ENCODE measurements at places on chromosomes 7 and 10.

DNA sequence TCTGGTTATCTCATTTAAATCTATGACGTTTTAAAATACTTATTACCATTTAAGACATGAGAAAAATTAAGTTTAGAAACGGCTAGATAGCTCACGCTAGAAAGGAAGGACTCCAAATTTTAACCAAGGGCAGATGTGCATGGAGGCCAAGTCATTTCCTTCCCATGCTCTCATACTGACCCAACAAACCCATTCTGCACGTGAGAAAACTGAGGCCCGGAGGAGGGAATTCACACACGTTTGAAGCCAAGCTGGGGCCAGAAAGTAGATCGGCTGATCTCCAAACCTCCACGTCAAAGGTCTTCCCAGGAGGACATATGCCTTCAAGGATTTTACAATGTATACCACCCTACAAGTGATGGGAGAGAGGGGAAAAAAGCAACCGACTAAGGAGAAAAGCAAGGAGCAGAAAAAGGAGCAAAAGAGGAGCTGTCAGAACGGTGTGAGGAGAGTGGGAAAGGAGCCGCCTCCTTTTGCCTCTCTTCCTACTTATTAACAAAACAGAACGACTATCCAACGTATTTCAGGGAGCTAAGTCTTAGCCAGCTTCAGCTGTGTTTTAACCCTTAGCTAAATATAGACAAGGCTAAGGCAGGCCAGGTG, 645 bp upstream of the SIRT1 start:
- DNase-seq, result no peak

GRCh38 chr7:17301471-17302456, 3.3 kb downstream of the AHR start:
- no peak for DNase-seq

DNA sequence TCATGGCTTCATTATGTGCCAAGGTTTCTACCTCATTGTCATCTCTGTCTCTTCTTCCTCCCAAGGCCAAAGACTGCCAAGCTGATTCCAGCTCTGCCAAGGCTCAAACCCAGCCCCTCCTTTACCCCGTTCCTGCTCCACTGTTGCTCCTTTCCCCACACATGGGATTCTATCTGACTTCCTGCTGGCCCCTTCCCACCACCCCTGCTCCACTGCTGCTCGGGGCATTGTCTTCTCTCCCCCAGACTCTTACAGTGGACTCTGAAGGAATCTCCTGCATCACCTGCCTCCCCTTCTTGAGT, 86.3 kb downstream of the COBL start:
- no peak for DNase-seq

GRCh38 chr7:108026116-108026515, 23.2 kb upstream of the LAMB1 start:
- no peak for DNase-seq

DNA sequence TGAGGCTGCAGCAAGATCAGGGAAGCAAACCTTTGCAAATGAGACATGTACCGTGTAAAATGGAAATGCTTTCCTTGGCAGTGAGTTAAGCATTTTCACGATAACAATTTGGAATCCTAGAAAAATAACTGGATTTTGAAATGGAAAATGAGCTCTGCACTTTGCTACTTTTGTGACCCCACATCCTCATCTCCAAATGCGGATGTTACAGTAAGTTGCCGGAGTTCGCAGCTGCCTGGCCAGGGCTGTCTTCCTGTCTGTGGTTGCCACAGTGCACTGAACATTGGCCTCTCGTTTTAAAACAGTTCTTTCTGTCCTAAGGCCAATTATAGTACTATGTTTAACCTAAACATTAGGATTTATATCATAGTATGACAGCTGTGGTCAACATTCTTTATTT, 136.2 kb upstream of the FZD8 start:
- no peak for DNase-seq

- no peak for DNase-seq
Observed at GRCh38 chr10:90930070-90930837, 9.4 kb upstream of the ANKRD1 start.

GRCh38 chr10:76080991-76081390, 649.6 kb downstream of the LRMDA start:
- no peak for DNase-seq

- no peak for DNase-seq
Observed at GRCh38 chr7:91630581-91631380, 249.7 kb downstream of the MTERF1 start.
